C1 segment of cervical spinal cord (tissue), 14 donors: ENCODE measurements at places on chromosomes 2 and 18.

DNA sequence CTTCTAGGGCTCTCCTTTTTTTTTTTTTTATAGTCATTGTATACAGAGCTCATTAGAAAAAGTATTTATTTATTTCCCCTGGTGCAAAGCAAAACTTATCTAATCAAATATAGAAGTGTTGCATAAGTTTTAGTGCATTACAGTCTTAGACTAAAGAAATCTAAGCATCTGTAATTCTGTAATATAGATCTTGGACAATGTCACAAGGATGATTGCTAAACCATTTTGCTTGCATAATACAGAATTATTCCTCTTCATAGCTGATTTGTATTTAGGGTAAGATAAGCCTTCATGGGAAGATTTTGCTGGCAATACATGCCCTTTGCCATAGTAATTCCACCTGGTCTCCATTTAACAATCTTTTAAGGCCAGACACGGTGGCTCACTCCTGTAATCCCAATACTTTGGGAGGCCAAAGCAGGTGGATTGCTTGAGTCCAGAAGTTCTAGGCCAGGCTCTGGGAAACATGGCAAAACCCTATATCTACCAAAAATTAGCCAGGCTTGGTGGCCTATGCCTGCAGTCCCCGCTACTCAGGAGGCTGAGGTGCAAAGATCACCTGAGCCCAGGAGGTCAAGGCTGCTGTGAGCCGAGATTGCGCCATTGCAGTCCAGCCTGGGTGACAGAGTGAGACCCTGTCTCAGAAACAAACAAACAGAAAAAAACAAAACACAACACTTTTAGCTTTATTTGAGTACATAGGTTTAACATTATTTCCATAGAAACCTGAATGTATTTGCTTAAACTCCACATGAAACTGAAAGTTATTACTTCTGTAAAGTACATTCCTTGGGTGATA, 2.2 kb upstream of the ACADL start:
- no peak for DNase-seq

DNA sequence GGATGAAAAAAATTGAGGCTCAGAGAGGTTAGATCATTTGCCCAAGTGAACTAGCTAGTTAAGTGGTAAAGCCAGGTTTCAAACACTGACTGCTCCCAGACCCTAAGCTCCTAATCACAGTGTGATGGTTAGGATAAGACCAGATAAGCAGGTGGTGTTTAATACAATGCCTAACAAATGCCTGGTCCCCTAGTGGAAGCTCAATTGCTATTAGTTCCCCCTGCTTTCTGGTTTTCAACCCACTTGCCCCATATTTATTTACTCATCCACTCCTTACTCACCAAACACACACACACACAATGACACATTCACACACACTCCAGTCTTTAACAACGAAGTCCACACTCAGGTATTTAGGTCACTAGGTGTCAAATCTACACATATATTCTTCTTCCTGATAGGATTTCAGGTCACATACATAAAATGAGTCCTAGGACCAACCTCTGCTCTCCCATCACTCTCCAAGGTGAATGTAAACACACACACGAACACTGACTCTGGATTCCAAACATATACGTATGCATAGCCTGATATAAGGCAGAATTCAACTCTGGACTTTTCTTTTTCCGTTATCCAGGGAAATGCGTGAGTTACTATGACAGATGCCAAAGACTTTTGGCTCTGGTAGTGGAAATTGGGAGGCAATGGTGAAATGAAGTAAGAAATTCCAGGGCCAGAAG, 73.6 kb upstream of the TSPYL6 start:
- DNase-seq: no peak

- DNase-seq: no peak
These were observed 33.7 kb upstream of the LBH start for GRCh38 chr2:30197570-30198192.

GRCh38 chr2:229586746-229587705, 127.3 kb downstream of the DNER start:
- peak; percentile 41 for DNase-seq

DNA sequence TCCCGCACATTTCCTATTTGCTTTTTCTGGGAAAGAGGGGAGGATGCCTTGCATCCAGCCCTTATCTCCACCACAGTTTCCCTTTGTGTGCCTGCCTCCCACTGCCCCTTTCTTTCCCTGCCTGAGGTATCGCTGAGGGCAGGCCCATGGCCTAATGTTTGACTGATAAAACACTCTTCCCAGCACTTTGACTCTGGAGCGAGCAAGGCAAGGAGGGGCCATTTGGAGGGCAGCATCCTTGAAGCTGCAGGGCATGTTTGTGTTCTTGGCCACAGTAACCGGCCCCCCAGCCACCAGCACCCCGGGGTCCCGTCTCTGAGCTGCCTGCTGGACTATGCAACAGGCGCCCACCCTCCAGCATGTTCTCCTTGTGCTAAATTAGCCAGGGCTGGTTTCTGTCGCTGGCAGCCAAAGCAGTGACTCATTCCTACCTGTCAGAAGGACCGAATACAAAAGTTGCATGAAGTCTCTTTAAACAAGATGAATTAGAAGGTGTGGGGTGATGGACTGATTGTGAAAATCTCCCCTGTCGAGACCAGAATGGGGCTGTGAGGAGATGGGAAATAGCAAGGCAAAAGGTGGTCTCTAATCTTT, 50.7 kb downstream of the BCL2L11 start:
- DNase-seq: no peak

DNA sequence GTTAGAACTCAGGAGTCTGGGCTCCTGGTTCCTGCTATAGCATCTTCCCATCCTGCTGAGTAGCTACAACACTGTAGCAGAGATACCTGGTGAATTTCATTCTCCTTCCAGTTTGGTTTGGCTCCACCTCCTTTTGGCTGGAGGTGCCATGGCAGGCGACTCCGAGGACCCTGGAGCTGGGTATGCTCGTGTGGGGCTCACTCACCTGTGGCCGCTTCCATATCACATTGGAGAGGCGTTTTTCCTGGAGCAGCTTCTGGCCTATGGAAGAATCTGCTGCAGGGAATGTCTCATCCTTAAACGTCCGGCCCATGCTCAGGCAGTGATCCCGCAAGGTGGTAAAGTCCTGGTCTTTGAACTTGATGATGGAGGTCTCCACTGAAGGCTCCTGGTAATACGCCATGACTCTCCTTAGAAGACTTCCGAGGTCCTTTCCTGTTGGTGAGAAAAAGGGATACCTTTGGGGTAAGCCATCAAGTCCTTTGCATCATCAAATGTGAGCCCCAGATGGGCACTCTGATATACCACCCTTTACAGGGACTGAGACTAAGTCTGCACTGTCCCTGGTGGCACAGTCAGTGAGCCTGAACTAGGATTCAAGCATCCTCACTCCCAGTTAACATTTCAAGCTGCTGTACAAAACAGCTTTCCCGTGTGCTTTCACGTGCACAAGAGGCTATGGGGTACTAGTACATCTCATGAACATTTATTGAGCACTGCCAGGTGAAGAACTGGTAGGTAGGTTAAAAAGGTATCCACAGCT, 20.1 kb downstream of the CAPN13 start:
- DNase-seq: no peak

DNA sequence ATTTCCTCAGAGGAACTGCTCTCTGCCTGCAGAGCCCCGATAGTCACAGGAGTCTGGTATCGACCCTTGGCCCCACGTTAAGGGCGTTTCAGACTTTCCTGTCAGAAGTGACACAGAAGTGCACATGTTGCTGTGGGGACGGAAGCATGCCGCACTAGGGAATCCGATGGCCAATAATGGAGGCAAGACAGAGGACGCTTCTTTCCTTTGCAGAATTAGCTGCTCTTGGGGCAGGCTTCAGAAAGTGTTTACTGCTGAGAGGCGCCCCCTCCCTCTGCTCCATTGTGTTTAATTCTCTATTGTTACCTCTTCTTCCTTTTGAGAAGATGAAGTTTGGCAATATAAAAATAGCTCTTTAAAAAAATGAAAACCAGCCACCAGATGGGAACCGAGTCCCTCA, 118.6 kb upstream of the EML6 start:
- DNase-seq: no peak

- no peak for DNase-seq
These were observed 36.5 kb downstream of the MYO3B start for GRCh38 chr2:170214309-170214948.

DNA sequence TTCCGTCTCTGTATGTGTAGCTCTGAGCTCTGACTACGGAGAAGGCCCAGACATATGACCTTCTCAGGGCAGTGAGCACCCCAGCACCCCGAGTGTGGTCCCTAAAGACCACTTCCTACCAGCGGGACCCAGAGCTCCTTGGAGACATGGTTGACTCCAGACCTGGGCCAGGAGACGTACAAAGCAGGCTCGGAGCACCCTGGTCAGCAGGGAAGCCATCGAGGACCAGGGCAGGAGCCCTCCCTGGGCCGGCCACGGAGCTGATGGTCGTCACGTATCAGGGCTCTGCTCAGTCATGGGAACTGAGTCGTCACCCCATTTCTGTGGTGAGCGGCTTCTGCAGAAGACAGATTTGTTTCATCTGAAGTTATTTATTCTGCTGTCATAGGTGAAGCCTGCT, 12.8 kb upstream of the NEU4 start:
- DNase-seq: no peak

- DNase-seq: peak; percentile 75
These were observed 21.9 kb upstream of the RNF149 start for GRCh38 chr2:101330253-101330933.

DNA sequence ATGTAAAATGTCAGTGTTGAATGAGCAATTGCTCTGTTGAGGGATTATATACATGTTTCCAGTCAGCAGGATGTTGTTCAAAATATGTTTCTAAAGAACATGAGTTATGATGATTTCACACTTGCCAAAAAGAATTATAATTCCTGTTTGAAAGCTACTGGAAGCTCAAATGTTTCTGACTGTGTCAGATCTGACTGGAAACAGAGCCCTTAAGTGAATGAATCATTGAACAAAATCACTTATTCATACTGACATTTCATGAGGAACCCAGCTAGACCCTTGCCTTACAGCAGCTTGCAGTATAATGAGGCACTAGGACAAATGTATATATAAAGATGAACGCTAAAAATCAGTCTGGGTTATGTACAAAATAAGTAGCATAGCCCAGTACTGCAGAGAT, 35.4 kb upstream of the ITGAV start:
- no peak for DNase-seq

DNA sequence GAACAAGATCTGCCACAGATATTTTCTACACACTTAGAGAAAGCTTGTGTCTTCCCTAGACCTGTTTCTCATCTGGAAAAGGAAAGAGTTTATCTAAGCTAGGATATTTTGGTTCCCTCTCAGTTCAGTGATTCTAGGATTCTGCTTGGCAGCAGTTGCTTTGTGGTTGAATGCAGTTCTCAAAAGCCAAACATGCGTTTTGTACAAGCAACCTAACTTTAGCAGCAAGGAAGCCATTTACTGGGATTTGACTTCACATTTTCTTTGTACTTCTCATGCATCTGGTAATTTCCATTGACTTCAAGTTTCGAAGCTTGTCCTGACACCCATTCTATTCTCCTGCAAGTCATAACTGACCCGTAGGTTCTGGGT, 33.3 kb downstream of the VSNL1 start:
- DNase-seq: no peak

DNA sequence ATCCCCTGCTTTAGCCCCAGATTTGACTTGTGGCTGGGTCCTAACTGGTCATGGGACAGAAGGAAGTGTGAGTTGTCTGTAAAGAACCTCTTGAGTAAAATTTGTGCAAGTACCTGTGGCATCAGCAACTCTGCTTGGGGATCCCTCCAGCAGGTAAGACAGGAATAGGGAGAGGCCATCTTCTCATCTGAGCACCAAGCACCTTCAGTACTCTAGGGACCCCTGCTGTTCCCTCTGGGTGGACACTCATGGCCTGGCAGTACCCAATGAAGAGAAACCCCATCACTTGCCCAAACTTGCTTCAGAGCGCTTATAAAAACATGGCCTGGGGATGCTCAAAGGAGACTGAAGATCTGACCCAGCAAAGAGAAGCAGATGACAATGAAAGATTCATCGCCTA, 297.8 kb downstream of the SP3 start:
- DNase-seq: no peak

DNA sequence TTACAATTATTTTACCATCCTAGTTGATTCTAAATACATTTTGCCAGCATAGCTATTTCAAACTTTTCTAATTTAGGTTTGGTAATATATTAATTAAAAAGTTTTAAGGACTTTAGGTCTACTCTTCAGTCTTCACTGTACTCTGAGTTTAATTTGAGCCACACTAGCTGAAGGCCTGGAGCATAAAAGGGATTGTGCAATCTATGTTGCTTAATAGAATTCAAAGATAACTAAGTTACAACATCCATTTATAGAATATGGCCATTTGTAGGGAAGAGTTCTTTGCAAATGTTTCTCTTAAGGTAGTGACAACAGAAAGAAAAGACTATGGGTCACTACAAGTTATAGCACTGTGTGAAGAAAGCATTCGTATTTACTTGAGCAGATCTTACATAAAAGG, 702.2 kb upstream of the NRXN1 start:
- no peak for DNase-seq

DNA sequence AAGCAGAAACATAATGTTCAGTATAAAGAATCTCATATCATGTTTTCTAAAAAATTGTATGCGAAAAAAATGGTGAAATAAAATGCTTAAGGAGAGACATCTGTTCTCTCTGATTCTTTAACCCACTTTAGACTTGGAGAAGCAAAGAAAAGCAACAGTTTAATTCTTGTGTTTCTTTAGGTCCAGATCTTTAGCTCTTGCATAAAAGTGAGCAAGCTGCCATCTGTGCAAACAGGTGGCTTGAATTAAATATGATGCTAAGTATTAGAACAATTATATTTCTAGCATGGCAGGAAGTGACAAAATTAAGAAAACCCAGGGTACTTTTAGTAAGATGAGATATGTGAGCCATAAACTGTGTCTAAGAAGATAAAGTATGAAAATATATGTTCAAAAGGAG, 1038.3 kb downstream of the DPP10 start:
- DNase-seq: no peak

DNA sequence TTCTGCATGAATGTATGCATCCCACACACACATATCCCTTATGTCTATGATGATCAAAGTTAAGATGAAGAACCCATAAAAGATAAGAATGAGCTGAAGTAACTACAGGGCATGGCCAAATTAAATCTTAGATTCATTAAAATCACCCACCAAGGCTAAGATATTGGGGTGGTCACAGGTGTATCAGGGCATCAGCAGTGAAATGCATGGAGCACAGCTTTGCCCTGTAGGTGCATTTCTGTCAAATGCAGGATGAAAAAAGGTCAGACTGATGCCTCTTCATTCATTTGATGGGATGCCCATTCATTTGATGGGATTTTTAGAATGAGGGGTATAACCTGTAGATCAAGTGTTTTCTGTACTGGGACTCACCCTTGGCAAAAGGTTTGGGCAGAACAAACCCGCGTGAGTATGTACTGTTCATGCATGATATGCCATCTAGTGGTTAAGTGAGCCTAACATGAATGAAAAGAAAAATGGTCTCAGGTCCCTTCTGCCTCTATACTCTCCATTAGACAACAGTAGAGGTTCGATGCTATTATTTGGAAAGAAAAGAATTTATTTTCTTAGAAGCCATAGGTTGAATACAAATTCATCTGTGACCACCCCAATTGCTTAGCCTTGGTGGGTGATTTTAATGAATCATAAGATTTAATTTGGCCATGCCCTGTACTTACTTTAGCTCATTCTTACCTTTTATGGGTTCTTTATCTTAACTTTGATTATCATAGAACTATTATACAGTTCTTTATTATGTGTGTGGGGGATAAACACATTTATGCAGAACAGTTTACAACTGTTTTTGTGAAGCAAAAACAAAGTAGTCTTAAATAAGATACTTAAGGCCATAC, 43.2 kb upstream of the NOSTRIN start:
- DNase-seq: no peak

- no peak for DNase-seq
These were observed 39.6 kb upstream of the LDLRAD4 start for GRCh38 chr18:13178976-13179375.
